Peyer's patch (tissue), 4 donors: ENCODE measurements at places on chromosomes 6 and 20.

DNA sequence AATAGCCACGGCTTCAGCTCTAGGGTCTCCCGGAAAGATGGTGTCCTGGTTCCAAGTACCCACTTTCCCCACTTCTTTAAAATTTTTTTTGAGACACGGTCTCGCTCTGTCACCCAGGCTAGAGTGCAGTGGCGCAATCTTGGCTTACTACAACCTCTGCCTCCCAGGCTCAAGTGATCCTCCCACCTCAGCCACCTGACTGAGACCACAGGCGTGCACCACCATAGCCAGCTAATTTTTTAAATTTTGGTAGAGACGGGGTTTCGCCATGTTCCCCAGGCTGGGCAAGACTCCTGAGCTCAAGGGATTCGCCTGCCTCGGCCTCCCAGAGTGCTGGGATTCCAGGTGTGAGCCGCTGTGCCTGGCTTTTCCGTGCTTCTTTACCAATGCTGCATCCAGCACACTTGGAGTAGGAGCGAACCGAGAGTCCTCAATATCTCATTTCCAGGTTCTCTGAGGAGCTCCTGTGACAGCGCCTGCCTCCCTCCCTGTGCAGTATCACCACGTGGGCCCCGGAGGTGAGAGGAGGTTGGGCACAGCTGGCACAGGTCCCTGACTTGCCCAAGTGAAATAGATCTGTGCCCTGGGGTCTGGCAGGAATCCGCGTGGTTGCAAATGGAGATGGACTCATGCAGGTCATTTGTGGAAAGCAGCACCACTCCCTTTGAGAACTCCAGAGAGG, 37.3 kb downstream of the EZR start:
- peak; percentile 46 for DNase-seq

GRCh38 chr20:45328451-45328850, 19.8 kb downstream of the SDC4 start:
- DNase-seq = no peak

DNA sequence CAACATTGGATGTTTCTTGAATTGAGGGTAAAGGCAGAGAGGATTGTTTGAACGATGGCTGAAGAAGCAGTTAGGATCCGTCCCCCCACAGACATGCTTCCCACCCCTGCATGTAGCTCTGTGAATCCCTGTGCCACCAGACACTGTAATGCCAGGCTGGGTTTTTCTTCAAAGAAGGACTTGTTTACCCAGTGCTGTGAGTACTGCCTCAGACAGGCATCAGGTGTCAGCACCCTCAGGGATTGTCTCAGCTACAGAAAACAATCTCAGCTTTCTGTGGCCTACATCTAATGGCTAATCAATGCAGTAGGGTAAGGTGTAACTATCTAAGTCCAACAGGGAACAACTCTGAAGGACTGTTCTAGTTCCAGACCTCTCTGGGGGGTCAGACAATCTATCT, 853.0 kb upstream of the EPHA7 start:
- DNase-seq = no peak

- no peak for DNase-seq
Observed at GRCh38 chr6:71334768-71335167, 46.2 kb downstream of the OGFRL1 start.

- DNase-seq = no peak
Observed at GRCh38 chr6:158191761-158192160, 23.6 kb downstream of the GTF2H5 start.

GRCh38 chr6:33204415-33205190, at the start of gene HSD17B8:
HSD17B8 (plus strand) TSS chr6:33204655; CDS start chr6:33204669, 14 bp downstream.
- peak; percentile 97 for DNase-seq

DNA sequence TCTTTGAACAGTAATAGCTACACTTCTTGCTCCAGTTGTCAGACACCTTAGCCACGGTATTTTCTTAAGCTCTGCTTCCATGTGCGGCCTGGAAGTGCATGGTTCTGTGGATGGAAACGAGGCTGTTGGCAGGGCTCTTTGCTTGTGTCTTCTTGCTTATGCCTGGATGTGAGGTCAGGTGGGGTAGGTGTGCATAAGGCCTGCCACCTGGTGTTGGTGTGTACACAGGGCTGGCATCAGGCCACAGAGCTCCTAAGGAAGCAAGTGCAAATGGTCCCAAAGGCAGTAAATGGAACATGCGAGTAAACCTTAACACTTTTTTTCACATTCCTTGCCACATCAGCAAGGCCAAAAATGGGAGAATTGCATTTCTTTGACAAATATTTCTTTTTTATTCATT, 158.1 kb upstream of the GMDS start:
- DNase-seq = no peak

- DNase-seq = no peak
Observed at GRCh38 chr6:126199466-126199865, 140.4 kb upstream of the CENPW start.

DNA sequence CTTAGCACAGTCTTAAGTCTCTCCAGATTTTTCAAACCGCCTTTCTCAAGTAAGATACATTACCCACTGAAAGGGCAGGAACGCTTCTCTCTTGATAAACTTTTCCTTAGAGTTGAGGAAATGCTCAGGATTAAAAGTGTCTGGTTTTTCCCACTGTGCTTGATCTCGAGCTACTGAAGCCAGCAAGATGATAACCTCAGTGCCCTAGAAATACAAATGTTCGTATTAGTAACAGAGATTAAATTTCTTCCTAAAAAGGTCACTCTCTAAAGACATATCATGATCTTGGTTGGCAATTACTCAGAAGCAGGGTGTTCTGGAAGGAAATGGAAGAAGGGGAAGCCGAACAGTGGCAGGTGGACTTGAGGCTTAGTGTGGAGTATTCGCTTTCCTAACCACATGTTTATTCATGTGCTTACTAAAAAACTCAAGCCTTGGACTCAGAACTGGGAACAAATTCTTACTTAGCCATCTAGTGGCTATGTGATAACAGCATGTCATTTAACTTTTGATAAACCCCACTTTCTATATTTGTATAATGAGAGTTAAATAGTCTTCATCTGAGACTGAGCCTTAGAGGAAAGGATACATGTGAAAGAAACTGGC, 20.1 kb downstream of the C6orf141 start:
- no peak for DNase-seq

- no peak for DNase-seq
Observed at GRCh38 chr20:14512839-14513238, 175.4 kb upstream of the FLRT3 start.

DNA sequence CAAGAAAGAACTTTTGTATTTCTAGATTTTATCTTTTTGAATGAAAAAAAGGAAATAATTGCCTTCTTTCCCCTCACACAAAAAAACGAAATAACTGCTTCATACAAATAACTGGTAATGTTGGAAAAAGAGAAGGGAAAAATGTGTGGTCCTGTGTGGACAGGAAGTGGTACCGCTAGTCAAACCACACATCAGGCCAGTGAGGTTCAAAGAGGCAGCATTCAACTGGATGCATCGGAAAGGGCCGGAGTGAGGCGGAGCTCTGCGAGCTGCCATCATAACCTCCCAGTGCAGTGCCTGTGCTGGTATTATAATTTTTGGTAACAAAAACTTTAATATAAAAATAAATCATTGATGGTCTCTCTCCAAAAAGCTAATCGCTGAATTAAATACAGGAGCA, 111.2 kb downstream of the IRF4 start:
- DNase-seq = no peak

DNA sequence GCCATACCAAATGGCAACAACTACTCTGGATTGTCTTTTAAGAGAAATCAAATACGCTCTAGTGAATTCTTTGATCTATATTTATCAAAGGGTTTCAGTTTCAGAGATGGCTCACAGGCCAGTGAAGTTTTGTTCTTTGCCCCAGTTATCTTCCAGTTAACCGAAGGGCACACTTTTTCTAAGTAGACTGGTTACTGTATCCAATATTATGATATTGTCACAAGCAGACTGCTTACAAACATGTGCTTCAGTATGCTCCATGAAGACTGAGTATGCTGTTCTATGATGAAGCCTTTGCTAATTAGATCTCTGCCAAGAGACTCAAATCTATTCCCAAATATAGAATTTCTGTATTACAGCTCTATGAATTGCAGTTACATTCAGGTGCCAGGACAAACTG, 181.1 kb downstream of the REV3L start:
- no peak for DNase-seq

DNA sequence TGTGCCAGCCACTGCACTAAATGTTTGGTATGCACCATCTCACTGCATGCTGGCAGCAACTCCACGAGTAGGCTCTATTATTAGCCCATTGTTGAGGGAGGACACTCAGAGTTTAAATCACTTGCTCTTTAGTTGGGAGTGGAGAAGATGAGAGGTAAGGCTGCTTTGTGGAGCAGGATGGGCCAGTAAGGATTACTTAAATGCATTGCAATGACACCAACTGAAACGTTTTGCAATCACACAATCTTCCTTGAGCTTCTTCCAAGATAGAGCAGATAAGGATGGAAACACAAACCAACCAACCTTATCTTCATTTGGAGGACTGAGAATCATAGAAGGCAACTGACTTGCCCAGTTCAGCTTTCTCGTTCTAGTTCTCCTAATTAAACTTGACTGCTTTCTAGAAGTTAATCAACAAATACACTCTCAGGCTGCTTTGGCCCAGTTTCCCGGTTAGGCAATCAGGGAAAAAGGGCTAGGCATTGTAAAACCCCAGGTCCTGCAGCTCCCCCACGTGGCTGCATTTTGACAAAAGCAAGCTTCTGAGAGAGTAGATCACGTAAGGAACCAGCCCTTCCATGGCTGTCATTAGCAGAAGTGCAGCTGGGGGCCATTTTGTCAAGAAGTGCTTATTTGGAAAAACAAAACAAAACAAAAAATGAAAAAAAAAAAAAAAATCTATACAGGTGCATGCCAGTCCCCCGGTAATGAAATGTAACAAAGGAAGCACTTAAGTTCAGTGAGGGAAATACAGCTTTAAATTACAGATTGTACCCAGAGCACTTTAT, 130.6 kb downstream of the BCAS1 start:
- peak; percentile 87 for DNase-seq

GRCh38 chr6:23181356-23182110, 612.2 kb downstream of the HDGFL1 start:
- DNase-seq = no peak

- no peak for DNase-seq
Observed at GRCh38 chr6:107360476-107360875, 98.9 kb downstream of the PDSS2 start.

- DNase-seq = no peak
Observed at GRCh38 chr6:141610741-141611140, 522.0 kb upstream of the GJE1 start.

DNA sequence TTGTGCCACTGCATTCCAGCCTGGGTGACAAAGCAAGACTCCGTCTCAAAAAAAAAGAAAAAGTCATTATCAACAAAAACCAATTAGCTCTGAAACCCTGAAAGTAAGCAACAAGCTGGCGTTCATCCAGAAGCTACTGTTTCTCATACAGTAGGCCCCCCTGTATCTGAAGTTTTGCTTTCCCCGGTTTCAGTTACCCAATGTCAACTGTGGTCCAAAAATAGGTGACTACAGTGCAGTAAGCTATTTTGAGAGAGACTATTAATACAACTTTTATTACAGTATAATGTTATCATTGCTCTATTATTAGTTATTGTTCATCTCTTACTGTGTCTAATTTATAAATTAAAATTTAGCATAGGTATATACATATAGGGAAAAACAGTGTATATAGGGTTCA, 135.1 kb downstream of the KIF16B start:
- no peak for DNase-seq

- peak; percentile 59 for DNase-seq
Observed at GRCh38 chr6:35146453-35146852, 5.3 kb upstream of the TCP11 start.

DNA sequence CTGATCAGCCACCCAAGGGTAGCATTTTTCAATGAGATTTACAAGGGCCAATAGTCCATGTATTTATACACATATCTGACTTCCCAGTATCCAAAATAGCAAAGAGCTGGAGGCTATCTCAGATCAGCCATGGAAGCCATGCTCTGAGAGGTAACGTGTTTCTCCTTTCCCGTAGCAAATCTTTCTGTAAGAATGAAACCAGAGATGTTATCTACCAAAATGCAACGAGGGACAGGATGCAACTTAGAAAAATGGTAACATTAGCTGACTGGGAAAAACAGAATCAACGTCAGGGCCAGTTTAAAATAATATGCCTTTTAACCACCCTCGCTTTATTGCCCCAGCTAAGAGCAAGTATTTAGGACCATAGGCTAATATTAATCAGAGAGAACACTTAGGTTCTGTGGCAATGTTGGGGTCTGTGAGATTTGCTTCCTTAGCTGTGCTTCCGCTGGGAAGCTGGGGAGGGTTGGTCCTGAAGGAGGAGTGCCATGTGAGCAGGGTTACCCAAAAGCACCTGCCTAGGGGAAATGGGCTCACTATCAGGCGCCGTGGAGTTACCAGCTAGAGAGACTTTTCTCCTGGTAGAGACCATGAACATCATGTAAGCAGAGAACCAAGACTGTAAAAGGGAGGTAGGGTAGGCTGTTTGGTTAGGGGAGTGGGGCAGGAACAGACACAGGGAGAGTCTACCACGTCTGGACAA, 1.2 kb downstream of the ZNF831 start:
- no peak for DNase-seq

DNA sequence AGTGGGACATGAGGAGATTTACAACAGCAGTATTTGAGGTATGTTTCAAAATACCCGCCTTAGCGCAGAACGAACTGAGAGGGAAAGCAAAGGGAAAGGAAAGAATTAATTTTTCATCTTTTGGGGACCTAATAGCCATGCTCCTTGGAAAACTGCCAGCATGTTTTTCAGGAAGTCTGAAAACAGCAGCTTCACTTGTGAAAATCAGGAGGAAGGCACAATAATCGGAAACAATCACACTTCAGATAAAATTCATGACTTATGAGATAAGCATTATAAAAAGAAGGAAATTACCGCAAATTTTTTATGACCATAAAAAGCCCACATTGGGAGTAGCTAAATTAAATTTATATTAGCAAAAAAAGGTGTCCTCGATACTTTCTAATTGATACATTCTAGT, 541.1 kb downstream of the HAO1 start:
- DNase-seq = no peak

DNA sequence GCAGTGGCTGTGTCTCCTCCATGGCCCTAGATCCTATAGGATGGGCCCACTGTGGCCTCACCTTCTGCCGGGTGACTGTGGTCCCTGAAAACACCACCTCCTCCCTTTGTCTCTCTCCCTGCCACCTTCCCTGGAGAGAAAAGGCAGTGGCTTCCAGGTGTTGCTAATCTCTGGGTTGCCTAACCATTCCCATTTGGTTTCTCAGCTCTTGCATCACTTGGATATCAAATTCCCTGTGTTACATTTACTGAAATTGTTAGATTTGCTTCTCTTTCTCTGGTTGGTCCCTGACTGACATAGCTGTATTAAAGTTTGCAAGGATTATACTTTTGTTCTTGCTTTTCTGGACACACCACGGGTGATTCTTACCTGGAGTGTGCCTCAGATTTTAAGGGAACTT, 9.3 kb upstream of the ZFP64 start:
- DNase-seq = no peak
